ENCODE measurements at places on chromosomes 2 and 18. TPM values are rescaled to one million over a fixed set of nuclear protein-coding genes. Genes with fewer than 3 reads are reported as not detected.

The PCARE gene
- not detected for total RNA-seq

The SPHKAP gene
- not detected for total RNA-seq

The TUBA3E gene
- total RNA-seq = not detected

The UGT1A4 gene
- not detected for total RNA-seq

Measured in T-helper 17 cell (primary cell).